Fibroblast of skin of scalp (primary cell): ENCODE measurements at places on chromosomes 3 and 15.

- no peak for DNase-seq
Measured at GRCh38 chr15:95669146-95669922, 661.2 kb upstream of the NR2F2 start.

GRCh38 chr3:150823277-150823676 is 60.3 kb upstream of the SIAH2 start:
- no peak for DNase-seq

GRCh38 chr15:62975515-62975914 is 67.0 kb upstream of the TPM1 start:
- no peak for DNase-seq

DNA sequence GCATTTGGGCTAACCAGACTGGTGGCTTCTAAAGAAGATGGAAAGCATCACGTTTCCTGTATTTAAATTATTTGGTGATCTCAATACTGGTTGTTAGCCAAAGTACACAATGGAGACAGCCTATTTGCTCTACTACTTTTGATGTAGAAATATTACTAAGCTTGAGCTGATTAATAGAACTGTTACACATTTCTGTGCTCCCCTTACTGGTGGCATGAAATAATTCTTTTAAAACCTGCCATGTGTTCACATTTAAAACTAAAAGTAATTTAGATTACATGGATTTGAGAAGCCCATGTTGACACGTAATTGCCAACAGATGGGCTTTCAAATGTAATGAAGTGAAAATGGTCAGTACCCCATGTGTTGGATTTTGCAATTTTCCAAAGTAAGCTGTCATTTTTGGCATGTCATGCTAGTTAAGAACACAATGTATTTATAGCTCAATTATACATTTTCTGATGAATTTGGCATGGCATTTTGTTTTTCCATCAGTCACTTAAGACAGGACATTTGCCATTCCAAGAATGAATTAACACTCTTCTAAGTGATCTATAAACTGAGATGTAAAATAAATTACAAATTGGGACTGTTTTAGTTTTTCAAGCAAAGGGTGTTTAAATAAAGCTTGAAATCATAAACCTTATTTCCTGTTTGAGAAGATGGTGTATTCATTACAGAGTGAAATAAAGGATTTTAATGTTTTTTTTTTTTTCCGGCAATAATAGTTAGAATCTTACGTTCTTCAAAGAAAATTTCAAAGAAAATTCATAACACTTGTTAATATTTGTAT is 10.8 kb upstream of the RARRES1 start:
- peak; percentile 62 for DNase-seq

- no peak for DNase-seq
Measured at GRCh38 chr3:14369675-14370669, 32.4 kb upstream of the SLC6A6 start.

DNA sequence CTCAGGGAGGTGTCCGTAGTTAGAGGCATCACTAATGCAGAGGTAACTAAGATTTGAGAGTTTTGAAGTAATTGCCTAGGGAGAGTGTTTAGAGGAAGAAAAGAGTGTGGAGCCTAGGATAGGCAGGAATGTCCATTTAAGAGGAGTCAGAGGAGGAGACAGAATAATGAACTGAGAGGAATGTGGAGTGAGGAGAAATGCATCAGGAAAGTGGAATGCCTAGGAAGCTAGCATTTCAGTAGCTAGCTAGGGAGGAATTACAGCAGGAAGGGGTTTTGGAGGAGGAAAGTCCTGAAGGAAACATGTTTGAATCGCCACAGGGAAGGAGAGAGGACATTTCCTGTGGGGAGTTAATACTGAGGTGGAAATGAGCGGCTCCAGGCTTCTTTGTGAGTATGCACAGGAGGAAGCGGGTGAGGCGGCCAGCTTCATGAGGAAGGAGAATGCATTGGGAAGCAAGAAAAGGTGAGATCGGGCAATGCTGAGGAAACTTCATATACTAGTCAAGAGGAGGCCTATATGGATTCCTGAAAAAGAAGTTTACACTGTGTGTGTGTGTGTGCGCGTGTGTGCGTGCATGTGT is 154.3 kb downstream of the TMEM108 start:
- DNase-seq = peak; percentile 10

GRCh38 chr3:130992344-130992743 is 34.3 kb downstream of the ASTE1 start:
- no peak for DNase-seq

DNA sequence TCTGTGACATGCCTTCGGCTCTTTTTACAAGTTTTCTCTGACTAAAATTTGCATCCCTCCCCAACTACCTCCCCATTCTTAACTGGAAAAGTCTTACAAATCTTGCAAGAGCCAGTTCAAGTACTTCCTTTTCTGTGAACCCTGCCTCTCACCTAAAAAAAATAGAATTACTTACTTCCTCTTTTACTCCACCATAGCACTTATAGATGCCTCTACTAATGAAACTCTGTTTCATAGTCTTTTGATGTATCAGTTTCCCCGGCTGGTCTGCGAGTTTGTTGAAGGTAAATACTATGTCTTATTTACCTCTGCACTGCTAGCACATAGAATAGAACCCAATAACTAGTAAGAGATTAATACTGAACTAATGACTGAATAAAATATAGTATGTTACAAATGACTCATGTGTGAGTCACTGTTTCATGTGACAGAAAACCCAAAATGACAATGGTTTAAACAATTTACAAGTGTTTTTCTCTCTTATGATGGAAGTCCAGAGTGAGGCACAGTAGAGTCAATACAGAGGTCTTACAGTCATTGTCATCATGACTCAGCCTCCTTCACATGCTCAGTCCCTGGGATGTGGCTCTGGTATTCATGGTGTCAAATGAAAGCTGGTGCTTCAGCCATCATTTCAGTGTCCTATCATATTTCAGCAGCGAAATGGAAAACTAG is 393.5 kb downstream of the RSL24D1 start:
- DNase-seq = peak; percentile 47

GRCh38 chr3:57086201-57086600 is 25.7 kb downstream of the SPATA12 start:
- DNase-seq = no peak

DNA sequence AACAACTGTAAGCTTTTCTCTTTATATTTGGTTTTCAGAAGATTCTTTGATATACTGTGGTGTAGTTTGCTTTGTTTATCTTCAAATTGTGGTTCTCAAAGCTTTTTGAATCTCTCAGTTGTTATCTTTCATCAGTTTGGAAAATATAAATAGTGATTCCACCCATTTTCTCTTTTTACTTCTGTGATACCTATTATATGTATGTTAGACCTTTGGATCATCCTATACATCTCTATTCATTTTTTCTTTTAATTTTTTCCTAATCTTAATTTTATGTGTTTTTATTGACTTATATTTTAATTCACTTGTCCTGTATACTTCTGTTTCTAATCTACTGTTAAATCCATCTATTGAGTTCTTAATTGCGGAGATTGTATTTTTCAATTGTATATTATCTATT is 160.7 kb upstream of the COL8A1 start:
- no peak for DNase-seq

GRCh38 chr15:77632534-77633133 is at the start of gene LINGO1:
LINGO1 (minus strand) TSS chr15:77632912; CDS start chr15:77632315, 597 bp downstream.
- peak; percentile 41 for DNase-seq

DNA sequence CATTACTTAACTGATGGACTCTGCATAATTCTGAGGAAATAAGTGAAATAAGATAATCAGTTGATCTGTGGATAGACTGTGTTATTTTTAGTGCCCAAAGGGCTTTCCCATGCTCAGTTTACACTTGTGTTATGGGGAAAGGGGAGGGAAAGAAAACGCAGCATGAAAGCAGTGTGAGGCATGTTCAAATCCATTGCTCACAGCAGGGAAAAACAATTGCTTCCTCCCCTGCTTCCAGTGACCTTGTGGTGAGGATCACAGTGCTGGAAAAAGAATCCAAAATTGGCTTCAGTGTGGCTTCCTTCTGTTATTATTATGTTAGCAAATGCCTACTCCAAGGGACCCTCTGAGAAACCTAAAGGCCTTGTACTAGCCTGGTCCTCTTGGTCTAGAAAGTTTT is 285.1 kb upstream of the CDIN1 start:
- DNase-seq = peak; percentile 41

- no peak for DNase-seq
Measured at GRCh38 chr3:169236662-169237186, 426.8 kb downstream of the MECOM start.

GRCh38 chr15:82044373-82045178 is 1.2 kb downstream of the MEX3B start:
- peak; percentile 87 for DNase-seq

DNA sequence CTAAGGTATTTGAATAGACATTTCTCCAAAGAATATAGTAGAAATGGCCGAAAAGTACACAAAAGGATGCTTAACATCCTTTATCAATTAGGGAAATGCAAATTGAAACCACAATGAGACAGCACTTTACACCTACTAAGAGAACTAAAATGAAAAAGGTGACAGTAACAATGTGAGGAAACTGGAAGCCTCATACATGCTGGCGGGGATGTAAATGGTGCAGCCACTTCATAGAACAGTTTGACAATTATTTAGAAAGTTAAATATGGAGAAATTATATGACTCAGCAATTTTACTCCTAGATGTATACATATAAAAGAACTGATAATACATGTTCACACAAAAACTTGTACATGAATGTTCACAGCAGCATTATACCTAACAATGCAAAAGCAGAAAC is 13.4 kb downstream of the SPICE1 start:
- DNase-seq = no peak

GRCh38 chr3:2904054-2904453 is 206.1 kb downstream of the IL5RA start:
- DNase-seq = no peak

DNA sequence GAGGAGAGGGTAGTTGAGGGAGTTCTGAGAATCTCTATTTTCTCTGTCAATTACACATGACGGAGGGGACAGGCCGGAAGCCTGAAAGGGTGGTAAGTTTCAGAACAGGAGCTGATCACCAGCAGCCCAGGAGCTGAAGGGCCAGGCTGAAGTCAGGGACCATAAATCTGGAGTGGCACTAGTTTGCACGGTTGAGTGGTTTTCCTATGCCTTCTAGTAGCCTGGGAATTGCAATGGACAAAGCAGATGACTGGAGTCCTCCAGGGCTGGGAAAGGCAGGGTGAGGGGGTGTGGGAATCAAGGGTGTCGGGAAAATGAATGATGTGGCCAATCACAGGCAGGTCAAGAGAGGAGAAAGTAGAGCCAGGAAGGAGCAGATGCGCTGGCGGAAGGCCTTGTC is 72.5 kb downstream of the MAGEF1 start:
- no peak for DNase-seq

GRCh38 chr3:20186600-20187004 is 596 bp upstream of the SGO1 start:
- DNase-seq = no peak

GRCh38 chr15:94008104-94009074 is 223.0 kb upstream of the MCTP2 start:
- DNase-seq = no peak

DNA sequence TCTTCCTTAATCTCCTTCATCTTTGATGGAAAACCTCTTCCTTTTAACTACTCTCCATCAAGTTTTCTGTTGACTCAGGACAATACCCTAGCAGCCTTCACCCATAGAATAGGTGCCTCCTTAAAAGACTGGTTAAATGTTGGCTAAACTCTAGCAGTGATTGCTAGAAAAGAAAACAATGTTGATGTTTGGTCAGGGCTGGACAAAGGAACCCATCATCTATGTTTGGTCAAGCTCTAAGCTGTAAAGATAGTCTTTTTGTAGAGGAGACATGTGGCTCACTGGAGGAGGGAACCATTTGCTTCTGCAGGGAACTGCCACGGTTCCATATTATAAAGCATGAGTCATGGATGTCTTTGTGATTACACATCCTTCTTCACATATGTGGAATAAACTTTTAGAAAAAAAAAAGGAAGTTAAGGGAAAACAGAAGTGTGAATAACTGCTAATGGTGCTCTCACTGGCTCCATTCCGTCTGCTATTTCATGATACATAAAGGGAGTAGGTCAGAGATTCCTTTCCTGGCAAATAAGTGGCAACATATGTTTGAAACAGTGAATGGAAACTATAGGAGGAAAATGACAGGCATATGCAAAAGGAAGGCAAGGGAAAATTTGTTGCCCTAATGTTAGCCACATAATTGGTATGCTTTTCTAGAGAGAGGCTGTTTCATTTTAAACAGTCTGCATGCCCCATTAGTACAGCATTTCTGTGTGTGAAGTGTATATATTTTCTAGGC is 78.2 kb downstream of the CMSS1 start:
- peak; percentile 97 for DNase-seq

DNA sequence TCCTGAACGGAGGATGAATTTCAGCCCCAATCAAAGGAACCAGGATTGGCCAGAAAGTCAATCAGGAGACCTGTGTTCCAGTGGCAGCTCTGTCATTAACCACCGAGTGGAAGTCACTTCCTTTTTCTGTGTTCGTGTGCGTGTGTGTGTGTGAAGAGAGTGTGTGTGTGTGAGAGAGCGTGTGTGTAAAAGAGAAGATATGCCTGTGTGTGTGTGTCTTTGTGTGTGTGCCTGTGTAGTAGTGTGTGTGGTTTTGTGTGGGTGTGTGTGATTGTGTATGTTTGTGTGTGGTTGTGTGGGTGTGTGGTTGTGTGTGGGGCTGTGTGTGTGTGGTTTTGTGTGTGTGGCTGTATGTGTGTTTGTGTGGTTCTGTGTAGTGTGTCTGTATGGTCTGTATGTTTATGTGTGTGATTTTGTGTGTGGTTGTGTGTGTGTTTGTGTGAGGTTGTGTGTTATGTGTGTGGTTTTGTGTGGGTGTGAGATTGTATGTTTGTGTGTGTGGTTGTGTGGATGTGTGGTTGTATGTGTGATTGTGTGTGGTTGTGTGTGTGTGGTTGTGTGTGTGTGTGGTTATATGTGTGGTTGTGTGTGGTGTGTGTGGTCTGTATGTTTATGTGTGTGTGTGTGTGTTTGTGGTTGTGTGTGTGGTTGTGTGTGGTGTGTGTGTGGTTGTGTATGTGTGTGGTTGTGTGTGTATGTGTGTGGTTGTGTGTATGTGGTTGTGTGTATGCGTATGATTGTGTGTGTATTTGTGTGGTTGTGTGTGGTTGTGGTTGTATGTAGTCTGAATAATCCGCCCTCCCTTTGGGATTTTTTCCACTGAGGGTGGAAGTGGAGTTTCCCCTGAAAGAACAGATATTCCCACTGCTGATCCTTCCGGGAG is 314.4 kb downstream of the SHQ1 start:
- DNase-seq = no peak

DNA sequence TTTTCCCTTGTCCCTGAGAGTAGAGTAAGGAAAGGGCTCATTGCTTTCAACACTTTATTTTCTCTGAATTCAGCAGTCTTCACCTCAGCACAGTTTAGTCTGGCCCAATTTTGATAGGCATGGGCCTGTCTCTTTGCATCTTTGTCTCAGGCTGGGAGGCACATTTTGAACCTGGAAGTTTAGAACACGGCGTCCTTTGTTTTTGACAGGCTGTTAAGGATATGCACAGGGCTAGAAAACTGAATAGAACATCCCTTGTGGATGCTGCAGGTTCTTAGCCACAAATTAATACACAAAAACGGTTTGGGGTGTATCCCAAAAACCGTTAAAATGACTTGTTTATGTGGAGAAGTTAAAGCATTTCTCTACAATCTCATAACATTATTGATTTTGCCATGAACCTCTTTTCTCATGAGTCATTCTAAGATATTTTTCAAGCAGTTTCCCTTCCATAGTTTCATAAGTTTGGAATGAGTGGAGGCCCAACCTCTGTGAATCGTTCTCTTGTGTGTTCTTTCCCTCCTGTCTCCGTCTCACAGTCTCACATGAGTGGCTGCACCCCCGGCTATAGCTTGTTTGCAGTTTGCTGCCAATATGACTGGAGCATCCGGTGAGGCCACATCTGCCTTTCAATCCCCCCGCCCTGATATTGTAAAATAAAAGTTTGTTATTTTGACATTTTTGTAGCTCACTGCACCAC is 192.9 kb upstream of the EIF1B start:
- DNase-seq = peak; percentile 89
